ENCODE measurements at places on chromosomes 2 and 18.

DNA sequence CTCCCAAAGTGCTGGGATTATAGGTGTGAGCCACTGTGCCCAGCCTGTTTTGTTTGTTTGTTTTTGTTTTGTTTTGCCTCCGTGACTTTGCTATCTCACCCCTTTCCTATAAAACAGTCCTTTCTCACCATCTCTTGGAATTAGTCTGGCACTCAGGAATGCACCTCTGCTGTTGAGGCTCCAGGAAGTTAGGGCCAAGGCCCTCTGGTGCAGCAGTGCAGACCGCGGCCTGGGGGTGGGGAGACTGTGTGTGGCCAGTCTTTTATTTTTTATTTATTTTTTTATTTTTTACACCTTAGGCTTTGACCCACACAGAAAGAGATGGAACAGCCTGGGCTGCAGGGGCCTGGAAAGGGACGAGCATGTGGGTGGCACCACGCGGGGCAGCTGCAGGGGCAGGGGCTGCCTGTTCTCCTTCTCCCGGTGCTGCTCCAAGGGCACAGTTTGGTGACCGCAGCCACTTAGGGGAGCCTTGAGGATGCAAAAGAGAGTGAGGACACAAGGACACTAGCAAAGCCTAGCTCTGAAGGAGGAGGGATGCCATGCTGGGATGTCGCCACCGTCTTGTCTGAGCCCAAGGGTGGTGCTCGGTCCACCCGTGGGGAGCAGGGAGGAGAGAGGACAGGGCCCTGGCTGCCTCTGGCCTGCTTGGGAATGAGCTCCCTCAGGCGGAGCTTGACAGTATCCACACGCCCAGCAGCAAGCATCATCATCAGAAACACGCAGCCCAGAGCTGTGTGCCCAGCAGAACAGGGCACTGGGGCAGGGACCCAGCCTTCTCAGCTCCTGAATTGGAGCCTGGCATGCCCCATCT, 19.4 kb upstream of the ALPI start:
- no peak for DNase-seq

GRCh38 chr2:158319269-158319668, 137.3 kb downstream of the CCDC148 start:
- DNase-seq: no peak

- DNase-seq: no peak
These were observed 3.7 kb downstream of the KLHL14 start for GRCh38 chr18:32769071-32769585.

- no peak for DNase-seq
These were observed 9.4 kb downstream of the MAP3K19 start for GRCh38 chr2:135037831-135038230.

- DNase-seq: no peak
These were observed 366.5 kb downstream of the DSC3 start for GRCh38 chr18:30676053-30676480.

DNA sequence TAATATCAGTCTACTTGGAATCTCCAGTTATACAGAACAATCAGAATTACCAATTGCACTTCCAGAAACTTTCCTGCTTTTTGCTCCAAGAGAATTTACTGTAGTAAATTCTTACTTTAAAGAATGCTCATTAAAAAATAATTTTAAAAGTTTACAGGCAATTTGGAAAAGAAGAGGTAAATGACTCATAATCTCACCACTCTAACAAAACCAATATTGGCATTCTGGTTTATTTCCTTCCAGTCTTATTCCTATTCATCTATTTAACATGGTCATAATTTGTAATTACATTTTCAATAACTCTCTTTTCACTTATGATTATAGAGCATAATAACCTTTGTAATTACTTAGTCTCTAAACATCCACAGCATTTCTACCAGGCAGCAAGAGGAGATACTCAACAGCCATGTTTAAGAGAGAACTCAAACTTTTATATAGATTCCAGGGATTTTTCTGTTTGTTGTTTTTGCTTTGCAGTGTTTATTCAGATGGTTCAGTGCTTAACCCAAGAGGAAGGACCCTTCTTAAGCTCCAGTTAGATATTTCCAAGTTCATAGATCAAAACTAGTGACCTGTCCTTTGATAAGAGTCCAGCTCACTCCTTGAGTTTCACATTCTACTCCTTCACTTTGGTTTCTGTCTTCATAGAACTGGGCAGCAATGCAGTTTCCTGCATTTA, 464.7 kb downstream of the TXNL1 start:
- DNase-seq: no peak

DNA sequence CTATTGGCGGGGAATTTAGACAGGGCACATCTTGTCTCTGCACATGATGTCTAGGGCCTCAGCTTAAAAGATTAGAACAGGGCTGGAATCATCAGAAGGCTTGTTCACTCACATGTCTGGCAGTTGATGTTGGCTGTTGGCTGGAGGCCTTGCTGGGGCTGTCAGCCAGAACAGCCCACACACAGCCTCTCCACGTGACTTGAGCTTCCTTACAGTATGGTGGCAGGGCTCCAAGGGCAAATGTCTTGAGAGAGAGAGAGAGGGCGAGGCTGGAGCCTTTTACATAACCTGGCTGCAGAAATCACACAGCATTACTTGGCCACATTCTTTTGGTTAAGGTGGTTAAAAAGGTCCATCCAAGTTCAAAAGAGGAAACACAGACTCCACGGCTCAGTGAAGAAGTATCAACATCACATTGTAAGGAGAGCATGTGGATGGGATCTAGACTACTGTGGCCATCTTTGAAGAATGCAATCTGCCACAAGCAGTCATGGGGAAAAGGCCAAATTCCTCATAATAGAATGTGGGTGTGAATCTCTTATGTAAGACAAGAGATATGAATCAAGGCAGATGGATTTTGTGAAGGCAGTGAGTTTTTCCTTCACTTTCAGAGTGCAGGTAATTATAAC, 30.4 kb downstream of the SRSF7 start:
- DNase-seq: no peak

GRCh38 chr2:121218386-121218938, 66.5 kb downstream of the TFCP2L1 start:
- no peak for DNase-seq

DNA sequence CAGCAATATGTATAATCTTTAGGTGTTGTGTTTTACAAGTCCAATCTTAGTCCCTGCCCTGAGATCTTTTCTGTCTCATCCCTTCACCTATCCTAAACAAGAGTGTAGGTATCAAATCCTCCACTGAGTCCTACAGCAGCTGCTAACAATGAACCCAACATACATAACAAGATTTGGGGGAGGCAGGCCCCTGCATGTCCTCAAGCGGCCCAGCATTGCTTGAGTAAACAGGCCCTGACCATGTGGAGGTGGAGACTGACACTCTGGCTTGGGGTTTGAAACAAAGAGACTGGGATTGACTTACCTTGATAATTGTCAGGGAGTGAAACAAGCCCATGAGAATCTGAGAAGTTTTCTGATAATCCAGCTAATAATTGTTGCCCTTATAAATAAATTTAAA, 213.4 kb downstream of the STK39 start:
- no peak for DNase-seq

DNA sequence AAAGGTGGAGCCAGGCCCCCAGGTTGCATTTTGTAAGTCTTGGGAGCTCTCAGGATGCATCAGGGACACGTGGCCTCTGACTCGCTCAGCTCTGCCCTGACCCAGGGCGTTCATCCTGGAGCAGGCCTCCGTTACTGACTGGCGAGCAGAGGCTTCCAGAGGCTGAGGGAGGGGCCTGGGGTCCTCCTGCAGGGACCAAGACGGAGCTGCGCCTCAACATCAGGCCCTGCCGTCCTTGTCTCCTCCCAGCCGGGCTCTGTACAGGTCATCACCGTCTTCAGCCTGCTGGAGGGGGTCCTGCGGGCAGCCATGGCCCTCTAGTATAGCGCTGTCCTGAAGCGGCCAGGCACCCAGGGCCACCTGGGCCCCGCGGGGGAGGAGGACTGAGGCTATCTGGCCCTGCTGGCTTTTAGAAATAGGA, 10.2 kb upstream of the ALPP start:
- no peak for DNase-seq

Data from cortex of kidney (tissue), 1 donor.